Glutamatergic neuron (in vitro differentiated cells): ENCODE measurements at places on chromosomes 2 and 18. TPM values are rescaled to one million over a fixed set of nuclear protein-coding genes. Genes with fewer than 3 reads are reported as not detected.

- no peak for DNase-seq
Measured at GRCh38 chr2:214310319-214310718, 100.5 kb upstream of the VWC2L start.

GRCh38 chr2:11483806-11484617 lies 18.1 kb upstream of the E2F6 start:
- DNase-seq, result no peak

GRCh38 chr2:163733956-163734355 lies 1.9 kb downstream of the FIGN start:
- no peak for DNase-seq

GRCh38 chr18:45274026-45274425 lies 341.2 kb upstream of the SLC14A2 start:
- no peak for DNase-seq

Gene GCG
- total RNA-seq, result not detected

GRCh38 chr18:47978141-47978540 lies 47.7 kb upstream of the SMAD2 start:
- DNase-seq, result no peak
